Renal pelvis (tissue), 12 donors: ENCODE measurements at places on chromosomes 7 and 10. TPM values are rescaled to one million over a fixed set of nuclear protein-coding genes. Genes with fewer than 3 reads are reported as not detected.

DNA sequence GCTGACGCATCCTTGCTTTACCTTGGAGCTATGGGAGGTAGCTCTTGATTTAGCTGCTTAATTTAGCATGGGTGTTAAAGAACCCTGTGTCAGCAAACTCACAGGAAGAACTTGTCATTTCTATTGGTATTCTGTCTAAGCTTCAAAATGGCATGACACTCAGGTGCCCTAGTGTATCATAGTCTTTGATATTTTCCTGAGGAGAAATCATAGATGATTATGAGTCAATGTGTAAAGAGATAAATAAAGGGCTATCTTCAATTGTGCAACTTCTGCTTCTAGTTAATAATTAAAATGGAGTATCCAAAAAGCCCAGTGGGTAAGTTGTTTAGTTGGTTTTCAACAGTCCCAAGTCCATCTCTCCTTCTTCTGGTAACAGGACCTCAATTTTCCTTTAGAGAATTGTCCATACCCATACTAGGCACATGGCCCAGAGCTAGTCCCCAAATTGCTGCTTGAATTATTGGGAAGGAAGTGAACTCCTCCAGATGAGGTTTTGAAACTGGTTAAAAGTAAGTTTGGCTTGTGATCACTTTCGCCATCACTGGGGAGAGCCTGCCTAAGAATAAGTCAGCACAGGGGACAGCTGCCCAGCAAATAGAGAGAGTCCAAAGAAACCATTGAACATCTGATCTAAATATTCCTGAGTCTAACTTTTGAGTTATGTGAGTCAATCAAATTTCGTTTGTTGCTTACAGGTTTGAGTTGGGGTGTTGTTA lies 169.0 kb upstream of the PHYHIPL start:
- no peak for DNase-seq

DNA sequence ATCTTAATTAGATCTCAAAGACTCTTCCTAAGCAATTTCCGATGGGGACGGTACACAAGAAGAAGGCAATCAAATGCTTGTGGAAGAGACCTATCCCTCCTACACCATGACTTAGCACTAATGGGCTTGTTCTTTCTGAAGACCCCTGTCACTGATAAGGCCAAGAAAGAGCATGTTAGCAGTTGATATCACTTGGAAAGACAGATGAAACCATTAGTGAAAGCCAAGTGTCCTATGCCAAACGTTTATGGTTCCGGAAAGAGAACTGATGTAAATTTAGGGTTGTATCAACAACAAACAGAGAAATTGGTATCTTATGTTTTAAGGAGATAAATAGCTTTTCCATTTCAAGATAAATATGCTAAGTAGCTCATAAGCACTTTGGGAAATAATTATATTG lies 6.5 kb downstream of the UROS start:
- DNase-seq = no peak

DNA sequence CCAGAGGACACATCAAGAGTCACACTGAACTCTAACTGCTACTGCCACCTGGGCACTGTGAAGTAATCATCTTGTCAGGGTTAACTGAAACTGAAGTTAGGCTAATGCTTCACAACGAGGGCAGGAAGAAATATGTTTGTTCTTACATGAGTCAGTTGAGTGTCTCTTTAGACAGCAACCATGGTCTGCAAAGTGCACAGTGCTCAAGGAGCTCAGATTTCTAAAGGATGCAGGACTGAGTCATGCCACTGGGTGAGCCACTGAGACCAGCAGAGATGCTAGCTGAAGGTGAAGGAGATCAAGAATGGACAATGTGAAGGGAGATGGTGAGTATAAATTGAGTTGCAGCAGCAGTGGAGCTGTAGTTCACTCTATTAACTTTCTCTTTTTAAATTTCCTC lies 76.0 kb upstream of the CTTNBP2 start:
- DNase-seq = no peak

DNA sequence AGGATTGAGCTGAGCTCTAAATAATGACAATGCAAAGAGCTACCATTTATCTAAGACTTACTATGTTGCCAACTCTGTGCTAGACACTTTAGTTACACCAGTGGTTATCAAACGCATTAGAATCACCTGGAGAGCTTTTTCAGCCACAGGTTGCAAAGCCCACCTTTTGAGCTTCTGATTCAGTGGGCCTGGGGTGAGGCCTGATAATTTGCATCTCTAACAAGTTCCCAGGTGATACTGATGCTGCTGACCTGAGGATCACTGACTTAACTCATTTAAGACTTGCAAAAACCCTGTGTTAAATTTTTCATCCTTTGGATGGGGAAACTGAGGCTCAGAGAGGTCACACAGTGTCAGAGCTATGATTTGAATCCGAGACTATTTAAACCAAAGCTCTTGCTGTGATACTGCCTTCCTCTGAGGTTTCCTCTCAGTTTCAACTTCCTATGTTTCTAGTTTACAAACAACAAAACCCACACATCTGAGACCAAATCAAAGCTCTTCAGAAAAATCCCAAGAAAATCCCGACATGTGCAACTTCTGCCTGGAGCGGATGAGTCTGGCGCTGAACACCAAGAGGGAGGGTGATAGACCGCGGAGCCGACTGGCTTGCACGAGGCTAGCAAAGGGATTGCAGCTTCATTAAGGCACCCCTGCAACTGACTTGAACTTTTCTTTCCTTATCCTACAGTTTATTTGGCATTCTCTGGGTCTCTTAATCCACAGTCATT lies 124.9 kb downstream of the CYP26A1 start:
- peak; percentile 42 for DNase-seq

DNA sequence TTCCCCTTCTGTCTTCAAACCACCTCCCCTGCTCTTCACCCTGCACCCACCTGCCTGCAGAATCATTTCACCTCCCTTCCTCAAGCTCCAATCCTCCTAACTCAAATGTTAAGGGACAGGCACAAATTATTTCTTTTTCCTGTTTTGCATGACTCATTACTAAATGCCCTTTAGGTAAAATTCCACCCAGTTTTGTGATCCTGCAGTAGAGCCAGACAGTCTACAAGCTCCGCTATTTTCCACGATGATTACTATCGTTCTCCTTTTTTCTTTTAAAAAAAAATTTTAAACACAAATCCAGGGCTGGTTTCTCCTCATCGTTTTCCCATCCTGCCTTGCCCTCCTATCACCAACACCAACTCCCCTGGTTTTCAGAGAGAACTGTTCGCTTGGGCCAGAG lies 186.8 kb upstream of the YAE1 start:
- DNase-seq = no peak

GRCh38 chr10:6061056-6061455 lies 1.1 kb downstream of the IL2RA start:
- DNase-seq = no peak

DNA sequence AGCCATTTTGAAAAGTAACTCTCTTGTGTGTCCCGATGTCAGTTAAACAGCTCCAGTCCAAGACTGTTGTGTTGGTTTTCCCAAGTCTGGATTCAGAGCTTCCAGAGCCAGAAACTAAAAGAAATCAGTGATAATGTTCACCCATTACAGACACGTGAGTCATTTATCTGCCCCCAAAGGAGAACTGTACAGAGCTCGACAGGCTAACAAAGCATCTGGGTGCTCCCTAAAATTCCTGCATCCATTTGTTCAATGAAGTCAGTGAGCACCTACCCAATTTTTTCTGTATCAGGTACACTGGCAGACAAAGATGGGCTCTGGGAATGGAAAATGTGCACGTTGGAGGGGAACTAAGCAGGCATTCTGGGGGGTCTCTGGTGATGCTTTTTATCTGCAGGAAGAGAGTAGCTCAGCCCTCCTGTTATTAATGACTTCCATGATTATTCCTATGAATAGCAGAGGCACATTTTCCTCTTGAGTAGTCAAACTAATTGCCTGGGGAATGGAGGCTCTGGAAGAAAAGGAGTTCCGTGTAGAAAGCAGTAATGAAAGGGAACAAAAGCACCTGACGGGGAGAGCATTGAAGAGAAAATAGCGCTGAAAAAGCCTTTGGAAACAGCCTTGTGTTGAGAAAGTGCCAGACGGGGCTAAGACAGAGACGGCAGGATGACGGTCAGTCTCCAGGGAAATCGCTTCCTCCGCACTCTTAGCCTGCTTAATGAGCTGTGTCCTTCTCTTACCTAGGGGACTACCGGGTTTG lies 75.3 kb downstream of the GAD2 start:
- no peak for DNase-seq

GRCh38 chr10:130015075-130015695 lies 51.1 kb upstream of the EBF3 start:
- DNase-seq = no peak

GRCh38 chr10:114412907-114413797 lies 8.8 kb upstream of the AFAP1L2 start:
- no peak for DNase-seq

DNA sequence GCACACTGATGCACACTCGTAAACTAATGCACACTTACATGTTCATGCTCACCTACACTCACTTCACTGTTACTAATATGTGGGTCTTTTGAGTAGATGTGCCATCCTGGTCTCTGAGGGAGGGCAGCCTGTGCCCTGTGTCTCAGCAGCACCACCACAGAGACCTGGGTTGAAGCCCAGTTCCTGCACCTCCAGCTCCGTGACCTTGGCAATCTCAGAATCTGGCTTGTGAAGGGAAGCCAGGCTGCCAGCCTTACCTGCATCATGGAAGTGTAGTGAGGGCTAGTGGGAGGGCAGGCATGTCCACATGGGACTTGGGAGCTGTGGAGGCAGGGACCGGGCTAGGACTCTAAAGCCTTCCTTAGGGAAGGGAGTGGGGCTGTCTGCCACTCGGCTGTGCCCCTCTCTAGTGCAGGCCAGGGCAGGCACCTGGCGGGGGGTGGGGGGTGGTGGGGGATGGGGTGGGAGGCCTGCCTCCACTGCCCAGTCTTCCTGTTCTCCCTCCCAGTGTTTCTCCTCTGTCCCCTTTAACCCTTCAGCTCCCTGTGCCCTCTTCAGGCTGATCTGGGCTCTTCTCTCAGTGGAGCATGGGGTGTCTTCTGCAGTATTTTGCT lies 8.1 kb downstream of the ADCY1 start:
- DNase-seq = no peak

- DNase-seq = no peak
Measured at GRCh38 chr10:19847321-19847720, 31.1 kb downstream of the PLXDC2 start.

Gene C10orf105
- 0.07 TPM for polyA plus RNA-seq

Gene CCDC3
- polyA plus RNA-seq = 16.1 TPM

Gene PRPS1L1
- not detected for polyA plus RNA-seq

Gene FXYD4
- polyA plus RNA-seq = not detected

Gene CYCS
- polyA plus RNA-seq = 141 TPM

Gene CCNY
- polyA plus RNA-seq = 98.3 TPM

Gene PLXDC2
- 30.7 TPM for polyA plus RNA-seq

Gene ELAPOR2
- polyA plus RNA-seq = 8.3 TPM
